ENCODE measurements at places on chromosomes 5 and 9.

- DNase-seq = no peak
Observed at GRCh38 chr9:22446589-22446949, at the start of gene DMRTA1. Gene DMRTA1 (plus strand): TSS chr9:22446824. CDS start chr9:22447066, 242 bp downstream.

DNA sequence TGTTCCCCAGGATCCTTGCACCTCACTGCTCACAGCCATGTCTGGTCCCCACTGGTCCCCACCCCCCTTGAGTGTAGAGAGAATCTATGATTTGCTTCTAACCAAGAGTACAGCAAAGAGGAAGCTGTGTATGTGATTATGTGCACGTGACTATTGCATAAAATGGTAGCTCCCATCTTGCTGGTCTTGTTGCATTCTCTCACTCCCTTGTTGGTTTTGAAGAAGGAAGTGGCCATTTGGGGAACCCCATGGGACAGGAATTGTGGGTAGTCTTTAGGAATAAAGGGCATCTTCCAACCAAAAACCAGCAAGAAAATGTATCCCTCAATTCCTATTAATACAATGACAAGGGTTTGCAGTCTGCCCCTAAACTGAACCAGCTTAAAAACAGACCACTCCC is 5.2 kb upstream of the FCN2 start:
- DNase-seq = no peak

DNA sequence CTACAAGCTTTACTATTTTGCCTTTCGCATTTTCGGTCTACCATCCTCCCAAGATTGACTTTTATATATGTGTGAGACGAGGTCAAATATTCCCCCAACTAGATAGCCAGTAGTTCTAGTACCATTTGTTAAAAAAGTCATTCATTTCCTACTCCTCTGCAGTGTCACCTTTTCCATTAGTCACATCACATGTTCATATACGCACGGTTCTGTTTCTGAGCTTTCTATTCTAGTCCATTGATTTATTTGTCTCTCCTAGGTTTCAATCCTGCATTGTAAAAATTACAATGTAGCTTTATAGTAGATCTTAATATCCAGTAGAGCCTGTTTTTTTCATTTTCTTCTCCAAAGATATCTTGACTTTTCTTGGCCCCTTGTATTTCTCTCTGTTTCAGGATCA is 528.7 kb upstream of the TRPC7 start:
- no peak for DNase-seq

- no peak for DNase-seq
Observed at GRCh38 chr5:2724031-2724581, 27.4 kb downstream of the IRX2 start.
